ENCODE measurements at places on chromosomes 5 and 9.

DNA sequence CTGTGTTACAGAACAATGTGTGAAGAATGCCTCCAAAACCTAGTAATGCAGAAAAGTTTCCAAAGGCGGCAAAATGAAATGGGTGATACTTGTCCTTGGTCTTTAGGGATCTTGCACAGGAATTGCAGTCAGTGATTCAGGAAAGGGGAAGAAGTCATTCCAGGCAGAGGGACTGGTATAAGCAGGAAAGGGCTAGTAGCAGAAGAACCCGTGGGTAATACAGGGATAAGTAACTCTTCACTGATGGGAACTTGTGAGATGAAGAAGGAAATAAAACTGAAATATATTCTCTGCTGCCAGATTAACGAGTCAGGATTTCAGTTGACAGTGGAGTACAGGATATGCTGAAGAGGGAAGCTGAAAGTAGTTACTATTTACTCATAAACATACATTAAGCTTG lies 1.2 kb downstream of the SRFBP1 start:
- no peak for DNase-seq

DNA sequence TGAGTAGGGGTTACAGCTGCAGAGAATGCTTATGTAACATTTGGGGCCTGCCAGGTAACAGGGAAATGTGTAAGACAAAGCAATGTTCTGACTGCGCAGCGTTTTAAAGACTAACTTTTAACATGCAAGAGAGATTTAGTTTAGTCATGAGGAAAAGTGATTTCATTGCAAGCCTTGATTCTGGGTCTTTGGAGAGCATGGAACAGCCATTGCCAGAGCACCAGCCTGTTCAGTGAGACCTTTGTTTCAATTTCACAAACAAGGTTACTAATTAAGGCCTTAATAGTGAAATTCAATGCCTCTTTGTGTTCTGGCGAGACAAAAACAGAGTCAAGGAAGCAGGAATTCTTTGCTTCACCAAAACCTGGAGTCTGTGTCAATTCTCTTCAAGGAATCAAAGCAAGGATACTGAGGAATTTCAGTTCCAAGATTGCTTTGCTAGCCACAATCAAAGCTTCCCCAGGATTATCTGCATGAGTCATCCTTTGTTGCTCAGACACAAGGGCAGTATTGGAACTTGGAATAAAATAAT lies 14.4 kb downstream of the CKMT2 start:
- no peak for DNase-seq

- DNase-seq, result no peak
Observed at GRCh38 chr9:109805050-109805449, 25.1 kb downstream of the PALM2AKAP2 start.

DNA sequence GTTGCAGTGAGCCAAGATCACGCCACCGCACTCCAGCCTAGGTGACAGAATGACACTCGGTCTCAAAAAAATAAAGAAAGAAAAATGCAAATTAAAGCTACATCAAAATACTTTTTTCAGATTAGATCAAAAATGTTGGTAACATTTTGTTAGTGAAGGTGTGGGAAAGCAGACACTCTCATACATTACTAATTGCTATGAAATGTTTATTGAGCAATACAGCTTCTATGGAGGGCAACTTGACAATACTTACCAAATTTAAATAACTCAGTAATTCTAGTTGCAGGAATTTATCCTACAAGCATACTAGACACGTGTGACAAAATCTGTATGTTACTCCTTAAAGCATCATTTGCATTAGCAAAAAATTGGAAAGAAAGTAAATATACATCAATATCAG lies 4.1 kb downstream of the TRIM23 start:
- no peak for DNase-seq

DNA sequence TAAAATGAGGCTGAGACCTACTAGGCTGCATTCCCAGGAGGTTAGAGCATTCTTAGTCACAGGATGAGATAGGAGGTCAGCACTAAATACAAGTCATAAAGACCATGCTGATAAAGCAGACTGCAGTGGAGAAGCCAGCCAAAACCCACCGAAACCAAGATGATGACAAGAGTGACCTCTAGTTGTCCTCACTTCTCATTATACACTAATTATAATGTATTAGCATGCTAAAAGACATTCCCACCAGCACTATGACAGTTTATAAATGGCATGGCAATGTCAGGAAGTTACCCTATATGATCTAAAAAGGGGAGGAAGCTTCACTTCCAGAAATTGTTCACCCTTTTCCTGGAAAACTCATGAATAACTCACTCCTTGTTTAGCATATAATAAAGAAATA lies 88.6 kb downstream of the PLPPR1 start:
- no peak for DNase-seq

- no peak for DNase-seq
Observed at GRCh38 chr5:179870403-179870903, 11.8 kb upstream of the MRNIP start.

DNA sequence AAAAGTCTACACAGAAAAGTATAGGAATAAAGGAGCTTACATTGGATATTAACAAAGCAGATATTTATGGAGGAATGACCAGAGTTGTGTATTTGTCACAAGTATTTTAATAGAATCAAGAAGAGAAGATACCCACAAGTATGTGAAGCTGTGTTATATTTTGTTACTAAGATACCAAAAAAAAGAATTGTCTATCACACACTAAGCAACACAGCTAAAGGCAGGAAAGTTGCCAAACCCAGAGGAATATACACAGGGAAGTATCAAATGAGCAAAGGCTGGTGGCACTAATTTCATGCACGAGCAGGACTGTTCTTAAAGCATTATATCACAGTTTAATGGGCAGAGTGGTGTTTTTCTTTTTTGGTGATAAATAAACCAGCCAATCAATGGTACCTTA lies 30.9 kb upstream of the RAI14 start:
- DNase-seq, result no peak

- no peak for DNase-seq
Observed at GRCh38 chr5:117805058-117805457, 1183.3 kb downstream of the DTWD2 start.

- no peak for DNase-seq
Observed at GRCh38 chr5:113760486-113760885, 247.0 kb downstream of the YTHDC2 start.

DNA sequence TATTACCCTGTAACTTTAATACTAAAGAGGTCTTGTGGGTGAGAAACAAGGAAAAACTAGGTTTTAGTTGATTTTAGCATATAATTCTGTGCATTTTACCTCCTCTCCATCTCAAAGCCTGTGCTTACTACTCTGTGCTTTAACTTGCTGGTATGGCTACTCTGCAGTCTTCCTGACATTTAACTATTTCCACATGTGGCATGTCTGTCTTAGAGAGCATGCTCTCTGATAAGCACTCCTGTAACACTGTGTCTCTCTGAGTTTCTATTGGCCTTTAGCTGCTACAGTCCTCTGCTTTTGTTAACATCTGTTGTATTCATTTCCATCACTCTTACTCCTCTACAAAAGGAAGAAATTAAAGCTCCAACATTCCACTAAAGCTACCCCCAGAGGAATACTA lies 418.3 kb downstream of the RAB3C start:
- DNase-seq, result no peak
